ENCODE measurements at places on chromosomes 7 and 10.

DNA sequence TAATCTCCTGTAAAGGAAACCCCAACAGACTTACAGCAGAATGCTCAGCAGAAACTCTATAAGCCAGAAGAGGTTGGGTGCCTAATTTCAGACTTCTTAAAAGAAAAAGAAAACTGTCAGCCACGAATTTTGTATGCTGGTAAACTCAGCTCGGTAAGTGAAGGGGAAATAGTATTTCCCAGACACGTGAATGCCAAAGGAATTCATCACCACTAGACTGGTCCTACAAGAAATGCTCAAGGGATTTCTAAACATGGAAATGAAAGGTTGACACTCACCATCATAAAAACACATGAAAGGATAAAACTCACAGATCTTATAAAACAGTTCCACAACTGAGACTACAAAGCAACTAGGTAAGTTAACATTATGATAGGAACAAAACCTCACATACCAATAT is 68.6 kb downstream of the GLCCI1 start:
- no peak for DNase-seq

GRCh38 chr7:4123346-4123745 is 558.7 kb upstream of the FOXK1 start:
- DNase-seq: no peak

DNA sequence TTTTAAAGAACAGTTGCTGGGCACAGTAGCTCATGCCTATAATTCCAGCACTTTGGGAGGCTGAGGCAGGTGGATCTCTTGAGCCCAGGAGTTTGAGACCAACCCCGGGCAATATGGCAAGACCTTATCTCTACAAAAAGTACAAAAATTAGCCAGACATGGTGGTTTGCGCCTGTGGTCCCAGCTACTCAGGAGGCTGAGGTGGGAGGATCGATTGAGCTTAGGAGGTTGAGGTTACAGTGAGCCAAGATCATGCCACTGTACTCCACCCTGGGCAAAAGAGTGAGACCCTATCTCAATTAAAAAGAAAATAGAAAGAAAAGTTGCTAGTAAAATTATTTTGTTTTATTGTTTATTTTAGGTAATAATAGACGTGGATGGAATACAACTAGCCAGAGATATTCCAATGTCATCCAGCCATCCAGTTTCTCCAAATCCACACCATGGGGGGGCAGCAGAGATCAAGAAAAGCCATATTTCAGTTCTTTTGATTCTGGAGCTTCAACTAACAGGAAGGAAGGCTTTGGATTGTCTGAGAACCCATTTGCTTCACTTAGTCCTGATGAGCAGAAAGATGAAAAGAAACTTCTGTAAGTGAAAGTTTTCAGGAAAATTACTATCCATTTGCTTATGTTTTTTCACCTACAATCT is 3.0 kb downstream of the NUP42 start:
- no peak for DNase-seq

GRCh38 chr10:13942035-13942434 is 355.3 kb downstream of the PRPF18 start:
- DNase-seq: no peak
